ENCODE measurements at places on chromosomes 5 and 9.

- no peak for DNase-seq
Observed at GRCh38 chr9:20243841-20244240, 378.5 kb downstream of the MLLT3 start.

DNA sequence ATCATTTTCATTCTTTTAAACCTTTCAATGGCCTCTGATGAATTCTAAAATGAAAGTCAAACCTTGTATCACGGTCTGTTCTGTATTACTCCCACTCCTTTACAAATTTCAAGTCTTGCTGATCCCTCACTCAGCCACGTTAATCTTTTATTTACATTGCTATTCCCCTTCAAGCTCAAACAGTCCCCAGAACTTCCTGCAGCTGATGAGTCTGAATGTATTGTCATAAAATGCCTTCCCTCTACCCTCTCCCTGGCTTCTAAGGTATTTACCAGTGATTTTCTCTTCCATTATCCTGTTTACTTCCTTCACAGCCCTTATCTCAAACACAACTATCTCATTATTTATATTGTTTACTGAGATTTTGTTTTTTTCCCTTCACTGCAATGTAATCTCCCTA lies 562.3 kb upstream of the C9orf72 start:
- DNase-seq: no peak

DNA sequence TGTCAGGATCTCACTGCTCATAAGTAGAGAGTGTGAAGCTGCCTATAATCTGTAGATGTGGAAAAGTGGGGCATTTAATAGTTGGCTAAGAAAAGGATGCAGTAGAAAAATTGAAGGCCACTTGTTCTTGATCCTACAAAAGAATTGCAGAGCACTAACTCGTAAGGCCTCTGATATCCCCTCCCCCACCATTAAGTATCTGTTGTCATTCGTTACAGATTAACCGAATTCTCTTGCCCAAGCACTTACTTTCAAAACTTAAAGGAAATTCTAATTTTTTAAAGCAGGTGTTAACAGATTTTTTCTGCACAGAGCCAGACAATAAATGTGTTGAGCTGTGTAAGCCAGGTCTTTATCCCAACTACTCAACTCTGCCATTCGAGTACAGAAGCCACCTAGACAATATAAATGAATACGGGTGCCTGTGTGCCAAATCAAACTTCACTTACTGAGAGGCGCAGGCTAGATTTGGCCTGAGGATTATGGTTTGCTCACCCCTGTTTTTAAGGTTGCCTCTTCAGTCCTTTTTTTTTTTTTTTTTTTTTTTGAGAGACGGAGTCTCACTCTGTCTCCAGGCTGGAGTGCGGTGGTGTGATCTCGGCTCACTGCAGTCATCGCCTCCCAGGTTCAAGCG lies 234.8 kb downstream of the RFK start:
- DNase-seq: no peak

- no peak for DNase-seq
Observed at GRCh38 chr9:99072040-99072394, 32.9 kb upstream of the TGFBR1 start.

DNA sequence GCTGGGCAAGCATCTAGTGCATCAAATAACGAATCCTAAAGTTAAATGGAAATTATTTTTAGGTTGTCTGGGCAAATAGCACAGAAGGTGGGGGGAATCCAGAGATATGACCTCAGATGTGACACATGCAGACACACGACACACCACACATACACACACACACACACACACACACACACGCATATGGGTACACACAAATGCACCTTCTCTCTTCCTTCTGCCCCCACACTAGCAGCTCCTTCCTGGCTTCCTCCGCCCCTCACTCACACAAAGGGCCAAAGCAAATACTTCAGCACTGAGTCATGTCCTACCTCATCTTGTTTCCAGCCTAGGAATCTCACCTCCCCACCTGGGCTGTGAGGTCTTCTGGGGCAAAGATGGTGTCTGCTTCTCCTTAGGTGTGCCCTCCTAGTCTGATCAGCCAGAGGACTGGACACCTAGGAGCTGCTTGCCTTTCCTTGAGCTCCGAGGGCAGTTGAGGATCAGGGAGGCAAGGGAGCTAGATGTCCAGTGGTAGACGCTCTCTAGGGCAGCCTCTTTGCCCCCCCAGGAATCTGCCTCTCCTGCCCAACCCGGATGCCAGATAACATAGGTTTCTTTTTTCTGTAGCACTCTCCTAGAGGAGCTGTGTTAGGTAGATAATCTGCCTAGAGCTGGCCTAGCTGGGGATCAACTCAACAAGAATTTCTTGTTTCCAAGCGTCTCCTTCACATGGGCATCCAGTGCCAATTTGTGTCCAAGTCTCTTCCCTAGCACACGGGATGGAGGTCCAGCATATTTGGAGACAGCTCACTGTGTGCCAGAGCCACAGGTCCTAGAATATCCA lies 14.3 kb upstream of the JADE2 start:
- no peak for DNase-seq

DNA sequence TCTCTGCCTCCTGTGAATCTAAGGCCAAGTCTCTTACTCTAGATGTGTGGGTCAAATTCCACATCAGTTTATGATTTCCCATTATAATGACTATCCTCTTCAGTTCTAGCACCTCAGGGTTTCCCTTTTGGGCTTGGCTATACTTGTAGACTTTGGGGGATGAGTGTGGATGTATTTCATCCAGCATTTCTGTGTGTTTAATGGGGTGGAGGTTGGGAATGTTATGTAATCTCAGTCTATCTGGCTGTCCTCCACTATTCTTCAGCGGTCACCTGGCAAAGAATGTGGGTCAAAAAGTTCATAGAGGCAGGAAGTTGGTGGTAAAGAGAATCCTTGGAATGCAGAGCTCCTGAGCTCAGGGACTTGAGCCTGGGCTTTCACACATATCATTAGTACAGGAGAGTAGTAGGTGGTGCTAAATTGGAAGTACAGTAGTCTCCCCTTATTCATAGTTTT lies 64.9 kb downstream of the CFAP95 start:
- peak; percentile 21 for DNase-seq

DNA sequence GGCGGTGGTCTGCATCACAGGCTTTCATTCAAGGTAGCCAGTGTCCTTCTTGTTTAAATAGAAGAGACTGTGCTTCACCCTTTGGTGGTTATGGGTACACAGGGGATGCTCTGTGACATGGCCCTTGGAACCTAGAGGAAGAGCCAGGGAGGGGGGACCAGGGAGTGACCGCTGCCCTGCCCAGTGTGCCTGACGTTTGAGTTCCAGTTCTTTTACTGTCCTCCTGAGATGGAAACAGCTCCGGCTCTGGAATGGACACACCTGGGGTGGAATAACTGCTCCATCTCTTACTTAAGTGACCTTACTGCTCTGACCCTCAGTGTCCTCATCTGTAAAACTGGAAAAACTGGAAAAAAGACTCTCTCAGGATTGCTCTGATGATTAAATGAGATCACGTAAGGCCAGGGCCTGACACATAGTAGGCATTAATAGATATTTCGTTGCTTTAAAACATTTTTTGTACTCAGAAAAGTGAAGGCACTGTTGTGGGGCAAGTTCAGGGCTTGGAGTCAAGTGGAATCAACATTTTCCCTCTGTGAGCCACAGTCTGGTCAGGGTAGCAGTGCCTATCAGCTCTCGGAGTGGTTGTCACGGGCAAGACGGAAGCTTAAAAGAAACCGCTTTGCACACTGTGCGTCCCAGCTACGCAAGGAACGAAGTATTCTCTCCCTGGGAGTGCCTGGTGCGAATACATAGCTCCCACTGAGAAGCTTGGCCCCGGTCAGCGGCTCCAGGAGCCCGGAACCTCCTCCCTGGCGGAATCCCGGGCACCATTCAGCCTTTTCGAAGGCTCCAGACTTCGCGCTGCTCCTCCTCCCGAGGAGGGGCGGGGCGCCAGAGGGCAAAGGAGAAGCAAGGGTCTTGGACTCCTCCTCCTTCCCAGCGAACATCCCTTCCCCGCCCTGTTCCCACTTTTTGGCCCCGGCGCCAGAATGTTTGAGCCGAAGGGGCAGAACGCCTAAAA lies 5.8 kb downstream of the POU4F3 start:
- DNase-seq: peak; percentile 7

GRCh38 chr9:109182940-109183798 lies 16.1 kb upstream of the FRRS1L start:
- peak; percentile 48 for DNase-seq

GRCh38 chr9:85740787-85741094 lies 1.0 kb downstream of the AGTPBP1 start:
- DNase-seq: no peak

DNA sequence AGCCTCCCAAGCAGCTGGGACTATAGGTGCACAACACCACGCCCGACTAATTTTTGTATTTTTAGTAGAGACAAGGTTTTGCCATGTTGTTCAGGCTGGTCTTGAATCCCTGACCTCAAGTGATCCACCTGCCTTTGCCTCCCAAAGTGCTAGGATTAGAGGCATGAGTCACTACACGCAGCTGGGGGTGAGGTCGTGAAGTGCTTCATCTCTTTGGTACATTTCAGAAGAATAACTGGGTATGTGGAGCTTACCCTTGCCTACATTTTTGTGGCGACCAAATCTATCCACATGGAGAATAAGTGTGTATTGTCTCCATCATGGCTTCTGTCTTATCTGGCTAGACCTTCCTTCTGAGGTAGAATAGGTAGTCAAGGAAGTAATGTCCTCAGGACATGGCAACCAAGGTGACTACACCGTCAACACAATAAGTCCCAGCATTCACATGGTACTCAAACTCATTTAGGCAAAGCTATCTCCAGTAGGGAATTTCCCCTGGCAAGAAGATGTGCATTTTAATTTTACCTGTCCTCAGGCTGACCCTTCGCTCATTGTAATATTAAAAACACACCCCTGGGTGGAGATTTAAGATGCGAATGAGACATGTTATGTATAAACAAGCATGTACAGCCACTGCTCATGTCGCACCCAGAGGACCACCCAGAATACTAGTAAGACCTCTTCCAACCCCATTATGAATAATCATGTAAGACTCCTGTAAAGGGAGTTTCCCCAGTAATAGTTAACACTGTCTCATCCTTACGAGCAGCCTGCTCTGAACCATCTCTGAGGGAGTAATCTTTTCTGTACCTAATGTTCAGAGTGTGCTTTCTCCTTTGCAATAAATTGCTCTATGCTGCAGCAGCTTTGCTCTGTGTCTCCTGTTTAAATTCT lies 1173.2 kb downstream of the TAF11L14 start:
- DNase-seq: no peak

GRCh38 chr9:137022662-137023008 lies 5.4 kb downstream of the ABCA2 start:
- DNase-seq: no peak

DNA sequence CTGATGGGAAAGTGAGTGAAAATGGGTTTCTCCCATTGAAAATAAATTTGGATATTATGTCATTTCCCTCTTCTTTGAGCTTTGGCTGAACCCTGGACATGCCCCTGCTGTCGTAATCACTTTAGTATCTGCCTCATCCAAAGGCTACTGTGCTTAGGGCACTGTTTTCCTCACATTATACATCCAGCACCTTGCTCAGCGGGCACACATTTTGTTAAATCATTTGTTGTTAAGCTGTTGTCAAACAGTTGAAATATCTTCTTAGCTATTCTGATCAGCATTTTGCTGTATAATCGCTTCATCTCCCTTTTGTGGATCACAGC lies 352.7 kb upstream of the CD180 start:
- no peak for DNase-seq

GRCh38 chr5:157300564-157300963 lies 34.6 kb downstream of the CYFIP2 start:
- no peak for DNase-seq

DNA sequence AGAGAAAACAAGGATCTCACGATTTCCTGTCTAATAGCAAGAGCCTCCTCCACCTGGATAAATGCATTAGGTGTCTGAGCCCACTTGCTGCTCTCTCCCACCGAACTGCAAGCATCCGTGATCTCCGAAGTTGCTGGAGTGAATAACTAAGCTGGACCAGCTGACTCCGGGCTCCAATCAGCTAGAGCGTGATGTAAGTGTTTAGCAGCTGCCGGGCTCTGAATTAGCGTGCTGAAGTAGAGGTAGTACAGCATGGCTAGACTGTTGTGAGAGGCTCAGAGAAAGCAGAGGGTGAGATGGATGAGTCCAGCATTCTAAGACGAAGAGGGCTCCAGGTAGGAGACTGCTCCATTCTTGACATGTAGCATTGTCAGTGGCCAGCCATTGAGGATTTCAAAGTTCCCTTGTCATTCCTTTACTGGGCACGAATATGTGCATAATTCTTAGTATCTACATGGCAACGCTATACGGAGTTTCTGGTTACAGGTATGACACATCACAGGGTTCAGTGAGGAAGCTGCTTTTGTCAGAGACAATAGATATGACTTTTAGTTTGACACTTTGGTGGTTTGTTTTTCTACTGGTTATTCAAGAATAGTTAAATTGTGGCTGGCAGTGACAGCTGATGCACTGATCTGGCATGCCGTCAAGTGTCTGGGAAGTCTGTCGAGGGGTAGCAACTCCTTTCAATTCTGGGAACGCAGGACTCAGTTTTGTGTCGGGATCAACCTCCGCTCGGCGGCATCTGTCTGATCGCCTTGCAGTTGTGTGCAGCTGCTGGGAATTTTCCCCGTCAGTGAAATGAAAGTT lies 232.6 kb downstream of the MAST4 start:
- DNase-seq: peak; percentile 62

DNA sequence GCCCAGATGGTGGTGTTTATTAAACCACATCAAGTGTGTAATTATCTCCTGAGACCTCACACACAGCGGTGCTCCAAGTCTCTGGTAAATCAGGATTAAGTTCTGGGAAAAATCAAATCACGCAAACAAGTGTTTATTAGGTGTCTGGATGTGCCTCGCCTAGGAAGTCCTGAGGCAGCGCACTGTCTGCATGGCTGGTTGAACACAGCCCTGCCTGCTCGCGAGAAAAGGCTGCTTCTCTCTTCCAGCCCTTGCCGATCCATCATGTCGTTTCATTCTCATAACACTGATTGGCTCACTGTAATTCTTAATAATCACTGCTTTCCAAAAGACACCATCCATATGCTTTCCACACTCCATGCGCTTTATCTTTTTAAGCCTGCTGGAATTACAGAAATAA lies 229.6 kb upstream of the DAP start:
- DNase-seq: no peak

DNA sequence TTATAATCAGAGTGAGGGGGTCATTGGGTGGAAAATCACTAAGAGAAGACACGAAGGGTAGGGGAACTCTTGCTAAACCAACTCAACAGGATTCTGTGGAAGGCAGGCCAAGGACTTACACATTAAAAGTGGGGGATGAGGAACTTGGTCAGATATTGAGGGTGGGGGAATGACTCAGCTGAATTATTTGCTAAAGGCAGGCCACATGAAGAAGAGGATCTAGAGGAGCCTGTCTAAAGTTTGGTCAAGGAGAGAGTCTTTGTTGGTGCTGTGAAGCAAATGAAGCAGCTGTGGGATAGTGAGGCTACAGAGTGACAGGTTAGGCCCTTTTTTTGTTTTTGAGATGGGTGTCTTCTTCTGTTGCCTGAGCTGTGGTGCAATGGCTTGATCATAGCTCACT lies 63.9 kb upstream of the SPRY4 start:
- DNase-seq: no peak

- no peak for DNase-seq
Observed at GRCh38 chr9:119332522-119332921, 36.7 kb downstream of the BRINP1 start.

- DNase-seq: no peak
Observed at GRCh38 chr5:21918451-21918850, 934.7 kb downstream of the CDH12 start.

Data from left colon (tissue), 2 donors.